ENCODE measurements at places on chromosomes 11 and 22. TPM values are rescaled to one million over a fixed set of nuclear protein-coding genes. Genes with fewer than 3 reads are reported as not detected.
A peak's percentile ranks its signal among the peaks of the same experiment; 100 is the strongest.

MAP6 gene
- total RNA-seq, result 3.0 TPM

DNA sequence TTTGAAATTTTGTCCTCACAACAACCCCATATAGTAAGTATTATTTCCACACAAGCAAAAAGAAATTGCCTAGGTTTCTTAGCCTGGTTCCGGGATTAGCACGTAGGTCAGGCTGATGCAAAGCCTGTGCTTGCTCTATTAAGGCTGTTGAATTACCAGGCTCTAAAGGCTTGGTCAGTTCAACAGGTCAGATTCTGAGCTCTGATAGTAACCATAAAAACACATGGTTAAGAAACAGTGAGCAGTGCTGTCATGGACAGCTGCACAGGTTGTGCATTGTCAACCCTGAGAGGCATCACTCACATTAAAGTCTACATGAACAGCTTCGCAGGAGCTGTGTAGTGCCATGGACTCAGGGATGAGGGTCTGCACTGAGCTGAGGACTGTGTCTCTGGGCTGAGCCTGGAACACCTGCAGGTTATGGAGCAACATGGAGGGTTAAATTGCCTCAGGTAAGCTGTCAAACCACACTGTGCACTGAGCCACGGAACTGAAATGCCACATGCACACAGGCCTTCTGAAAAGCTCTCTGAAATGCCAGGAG lies 98.0 kb downstream of the PIWIL4 start:
- no peak for DNase-seq

- no peak for DNase-seq
Measured at GRCh38 chr22:38713921-38714320, 8.2 kb downstream of the GTPBP1 start.

GRCh38 chr11:15863411-15863810 lies 492.9 kb downstream of the SOX6 start:
- peak; percentile 10 for DNase-seq

Data from IMR-90 (cell line).